Cerebellum (tissue), 4 donors: ENCODE measurements at places on chromosomes 11 and 22.

DNA sequence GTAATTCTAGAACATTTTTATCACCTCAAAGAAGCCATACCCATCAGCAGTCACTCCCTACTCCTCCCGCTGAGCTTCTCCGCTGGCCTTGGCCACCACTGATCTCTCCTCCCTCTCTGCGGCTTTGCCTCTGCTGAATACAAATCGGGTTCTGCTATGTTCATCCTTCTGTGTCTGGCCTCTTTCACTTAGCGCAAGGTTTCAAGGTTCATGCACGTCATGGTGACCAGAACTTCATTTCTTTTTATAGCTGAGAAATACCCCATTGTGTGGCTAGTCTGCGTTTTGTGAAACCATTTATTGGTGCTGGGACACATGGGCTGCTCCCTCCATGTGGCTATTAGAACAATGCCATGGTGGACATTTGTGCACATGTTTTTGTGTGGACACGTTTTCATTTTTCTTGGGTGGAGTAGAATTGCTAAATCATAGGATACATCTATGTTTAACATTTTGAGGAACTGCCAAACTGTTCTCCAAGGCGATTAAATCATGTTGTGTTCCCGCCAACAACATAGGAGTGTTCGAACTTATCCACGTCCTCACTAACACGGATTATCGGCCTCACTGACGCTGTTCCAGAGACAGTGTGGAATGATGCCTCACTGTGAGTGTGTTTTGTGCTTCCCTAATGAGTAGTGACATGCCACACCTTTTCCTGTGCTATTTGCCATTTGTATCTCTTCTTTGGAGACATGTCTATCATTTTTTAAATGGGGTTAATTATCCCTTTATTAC is 24.2 kb upstream of the KRTAP5-6 start:
- no peak for DNase-seq

DNA sequence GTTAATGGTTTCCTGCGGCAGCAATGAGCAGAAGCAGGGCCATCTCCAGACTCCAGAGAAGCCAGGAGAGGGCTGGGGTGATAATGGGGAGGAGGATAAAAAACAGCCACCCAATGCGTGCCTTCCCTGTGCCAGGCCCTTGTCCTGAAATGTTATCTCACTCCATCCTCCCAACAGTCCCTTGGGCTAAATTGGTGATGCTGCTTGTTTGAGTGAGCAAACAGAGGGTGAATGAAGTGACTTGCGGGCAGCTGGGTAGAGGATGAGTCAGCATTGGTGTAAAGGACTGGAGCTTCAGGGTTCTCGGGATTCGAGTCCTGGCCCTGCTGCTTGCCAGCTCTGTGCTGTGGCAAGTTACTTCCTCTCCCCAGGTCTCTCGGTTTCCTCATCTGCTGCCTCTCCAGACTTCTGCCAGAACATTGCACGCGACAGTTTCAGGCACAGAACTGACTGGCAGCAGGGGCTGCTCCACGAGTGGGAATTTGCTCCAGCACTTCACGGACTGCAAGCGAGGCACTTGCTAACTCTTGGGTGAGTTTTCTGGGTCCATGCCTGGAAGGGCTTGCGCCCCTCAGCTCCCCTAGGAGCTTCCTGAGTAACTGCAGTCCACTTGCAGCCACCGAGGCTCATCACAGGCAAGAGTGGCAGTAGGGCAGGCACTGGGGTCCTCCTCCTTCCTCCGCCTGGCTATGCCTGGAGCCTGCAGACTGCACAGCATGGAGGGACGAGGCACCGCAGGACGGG is at the start of gene P2RY6:
P2RY6 (plus strand) TSS at position 403 of the 744 bp plus-strand sequence. CDS start 24,181 bp downstream, outside the sequence.
- DNase-seq, result no peak

DNA sequence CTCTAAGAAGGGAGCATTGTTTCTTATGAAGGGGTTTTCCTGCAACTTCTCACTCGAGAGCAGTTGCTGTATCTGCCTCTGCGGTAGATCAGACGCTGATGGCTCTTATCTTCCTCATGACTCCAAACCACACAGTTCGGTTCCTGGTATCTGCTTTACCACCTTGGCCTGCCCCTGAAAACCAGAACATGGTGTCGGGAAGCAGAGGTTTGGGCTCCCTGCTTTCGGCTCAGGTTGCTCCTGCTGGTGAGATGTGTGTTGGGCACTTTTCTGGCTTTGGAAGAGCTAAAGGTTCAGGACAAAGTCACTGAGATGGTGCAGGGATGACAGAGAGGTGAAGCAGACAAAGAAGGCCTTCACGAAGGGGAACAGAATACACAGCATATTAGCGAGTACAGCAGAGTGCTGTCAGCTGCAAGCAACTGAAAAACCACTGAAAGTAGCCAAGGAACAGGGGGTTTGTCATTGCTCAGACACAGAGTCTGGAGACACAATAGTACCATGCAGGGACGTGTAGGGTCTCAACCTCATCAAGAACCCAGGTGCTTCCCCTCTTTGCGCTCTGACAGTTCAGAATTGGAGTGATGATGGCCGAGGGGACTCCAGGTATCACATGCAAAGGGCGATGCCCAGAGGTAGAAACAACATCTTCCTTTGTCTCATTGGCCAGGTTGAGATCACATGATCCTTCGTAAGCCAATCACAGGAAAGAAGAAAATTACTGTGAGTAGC is 11.9 kb upstream of the CSF2RB start:
- DNase-seq, result no peak

- no peak for DNase-seq
These were observed 5.9 kb upstream of the AMOTL1 start for GRCh38 chr11:94762208-94762607.

DNA sequence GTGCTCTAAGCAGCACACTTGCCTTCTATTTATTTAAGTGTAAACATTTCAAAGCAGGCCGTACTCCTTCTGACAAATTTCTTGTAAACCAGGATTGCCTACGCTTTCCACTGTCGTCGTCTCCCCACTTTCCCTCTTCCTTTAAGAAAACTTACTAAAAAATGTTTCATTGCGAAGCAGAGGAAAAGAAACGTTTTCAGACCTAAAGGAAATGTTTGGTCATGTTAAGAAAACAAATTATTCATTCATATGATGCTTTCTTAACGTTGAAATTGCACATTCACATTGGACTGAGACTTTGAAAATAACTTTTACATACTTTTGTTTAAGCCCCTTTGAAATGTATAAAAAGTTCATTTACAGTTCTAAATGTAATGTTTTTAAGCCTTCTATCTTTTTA is 106.0 kb downstream of the EMSY start:
- DNase-seq, result no peak

DNA sequence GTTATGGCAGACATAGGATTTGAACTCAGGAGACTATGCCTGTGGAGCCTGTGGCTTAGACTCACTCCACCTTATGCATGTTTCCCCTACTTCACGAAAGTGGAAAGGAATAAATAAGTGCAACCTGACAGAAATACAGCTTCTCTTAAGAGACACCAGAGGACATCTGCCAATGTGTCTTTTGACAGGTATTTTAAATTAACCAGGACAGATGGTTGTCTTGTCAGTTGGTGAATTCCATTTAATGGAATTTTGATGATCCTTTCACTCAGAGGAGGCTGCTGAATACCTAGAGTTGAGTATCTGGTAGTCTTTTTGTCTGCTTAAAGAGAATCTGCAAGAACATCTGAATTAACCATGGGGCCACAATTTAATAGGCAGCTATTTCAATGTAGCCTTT is 46.1 kb downstream of the NELL1 start:
- DNase-seq, result no peak

DNA sequence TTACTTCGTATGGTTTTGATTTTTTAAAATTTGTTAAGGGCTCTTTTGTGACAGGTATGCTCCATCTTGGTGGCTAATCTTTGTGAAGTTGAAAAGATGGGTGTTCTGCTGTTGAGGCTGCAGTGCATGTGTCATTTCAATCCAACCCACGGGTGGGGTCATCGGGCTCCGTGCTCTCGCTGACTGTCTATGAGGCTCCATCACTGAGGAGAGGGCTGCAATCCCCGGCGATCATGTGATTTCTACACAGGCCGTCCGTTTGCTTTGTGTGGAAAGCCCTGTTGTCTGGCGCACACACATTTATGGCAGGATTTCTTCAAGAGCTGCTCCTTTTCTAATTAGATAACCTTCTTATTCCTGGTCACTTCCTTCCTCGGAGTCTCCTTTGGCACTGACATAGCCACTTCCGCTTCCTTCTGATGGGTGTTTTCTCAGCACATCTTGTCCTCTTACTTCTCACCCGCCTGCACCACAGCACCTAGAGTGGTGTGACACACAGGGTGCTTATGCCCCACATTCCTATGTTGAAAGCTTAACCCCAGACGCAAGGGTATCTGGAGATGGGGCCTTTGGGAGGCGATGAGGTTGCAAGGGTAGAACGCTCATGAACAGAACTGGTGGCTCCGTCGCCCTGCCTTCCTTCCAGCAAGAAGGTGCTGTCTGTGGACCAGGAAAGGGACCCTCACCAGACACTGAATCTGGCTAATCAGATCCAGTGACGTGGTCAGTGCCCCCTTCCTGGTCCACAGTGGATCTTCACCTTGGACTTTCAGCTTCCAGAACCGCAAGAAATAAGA is 9.4 kb downstream of the MOB2 start:
- no peak for DNase-seq

DNA sequence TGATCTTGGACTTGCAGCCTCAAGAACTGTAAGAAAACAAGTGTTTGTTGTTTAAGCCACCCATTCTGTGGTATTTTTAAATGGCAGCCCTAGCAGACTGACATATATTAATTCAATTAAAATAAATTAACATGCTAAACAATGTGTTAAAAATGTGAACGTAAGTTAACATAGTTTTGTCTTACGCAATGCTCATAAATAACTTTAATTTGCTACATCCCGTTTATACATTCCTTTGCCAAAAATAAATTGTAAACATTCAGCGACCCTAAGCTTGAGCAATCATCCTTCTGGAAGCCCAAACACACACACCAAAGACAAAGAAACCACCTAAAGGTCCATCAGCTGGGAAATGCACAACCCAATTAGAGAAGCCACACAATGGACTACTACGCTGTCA is 70.4 kb downstream of the CELSR1 start:
- DNase-seq, result no peak

DNA sequence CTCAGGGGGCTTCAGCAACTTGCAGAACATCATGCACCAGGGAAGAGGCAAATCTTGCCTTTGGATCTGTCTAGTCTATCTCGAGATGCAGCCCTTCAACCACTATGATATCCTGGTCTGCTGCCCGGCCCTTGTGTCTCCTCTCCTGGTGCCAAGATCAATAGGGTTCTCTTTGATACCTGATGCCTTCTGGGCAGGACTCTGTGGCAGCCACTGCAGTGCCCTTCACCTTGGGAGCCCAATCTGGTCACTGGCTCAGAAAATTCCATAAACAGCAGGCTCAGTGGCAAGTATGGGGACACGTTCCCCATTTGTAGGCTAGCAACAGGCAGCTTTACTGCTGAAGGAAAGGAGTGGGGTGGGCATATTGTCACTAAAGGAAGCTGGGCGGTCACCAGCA is 23.4 kb downstream of the SYN3 start:
- DNase-seq, result no peak

DNA sequence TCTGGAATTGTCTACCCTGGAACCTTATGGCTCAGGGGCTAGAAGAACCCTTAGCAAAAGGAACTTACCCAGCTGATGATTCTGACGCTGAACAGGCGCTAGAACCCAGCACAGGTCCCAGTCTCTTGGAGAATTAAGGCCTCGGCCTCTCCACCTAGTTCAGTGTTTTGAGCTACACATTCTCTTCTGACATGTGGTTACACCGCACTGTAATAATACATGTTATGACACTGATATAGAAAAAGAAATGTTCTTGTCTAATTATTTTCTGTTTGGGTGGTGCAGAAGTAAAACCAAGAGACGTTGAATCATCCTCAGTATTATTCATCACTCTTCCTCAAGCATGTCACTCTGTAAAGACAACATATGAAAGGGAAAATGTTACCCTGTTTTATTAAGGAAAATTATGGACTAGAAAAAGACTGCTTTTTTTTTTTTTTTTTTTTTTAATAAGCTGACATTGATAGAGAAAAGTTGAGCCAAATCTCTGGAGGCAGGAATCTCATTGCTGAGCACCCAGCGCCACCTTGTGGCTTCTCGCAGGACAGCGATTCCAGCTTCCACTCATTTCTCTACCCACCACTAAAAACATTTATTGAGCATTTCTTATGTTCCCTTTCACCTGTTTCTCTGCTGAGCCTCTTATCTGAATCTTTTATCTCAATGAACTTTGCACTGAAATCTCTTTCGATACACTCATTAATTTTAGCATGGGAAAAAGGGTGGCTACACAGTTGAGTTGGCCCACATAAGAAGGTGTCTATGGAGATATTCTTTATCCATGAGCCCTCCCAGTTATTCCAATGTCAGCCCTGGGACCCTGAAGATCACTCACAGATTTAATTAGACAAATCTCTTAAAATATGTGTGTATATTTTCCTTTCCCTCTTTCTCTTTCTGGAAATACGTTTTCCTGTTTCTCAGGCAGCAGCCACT is 12.6 kb upstream of the APLNR start:
- DNase-seq, result peak; percentile 25

DNA sequence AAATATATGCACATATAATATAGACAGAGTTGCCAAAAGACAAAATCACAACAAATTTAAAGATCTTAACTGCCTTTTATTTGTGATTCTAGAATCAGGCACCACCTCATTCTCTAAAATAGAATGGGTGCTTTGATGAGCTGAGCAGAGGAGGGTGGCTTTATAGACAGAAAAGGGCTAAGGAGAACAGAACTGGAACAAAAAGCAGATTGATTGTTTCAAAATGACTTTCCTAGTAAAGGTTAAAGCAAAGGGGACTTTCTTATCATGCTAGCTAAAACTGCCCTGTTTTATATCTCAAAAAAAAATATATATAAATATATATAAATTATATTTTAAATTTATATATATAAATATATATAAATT is 287.6 kb downstream of the FAT3 start:
- DNase-seq, result no peak

- DNase-seq, result no peak
These were observed 22.5 kb downstream of the PRRG4 start for GRCh38 chr11:32852207-32852606.

- no peak for DNase-seq
These were observed 79.9 kb downstream of the DEUP1 start for GRCh38 chr11:93410441-93410840.

DNA sequence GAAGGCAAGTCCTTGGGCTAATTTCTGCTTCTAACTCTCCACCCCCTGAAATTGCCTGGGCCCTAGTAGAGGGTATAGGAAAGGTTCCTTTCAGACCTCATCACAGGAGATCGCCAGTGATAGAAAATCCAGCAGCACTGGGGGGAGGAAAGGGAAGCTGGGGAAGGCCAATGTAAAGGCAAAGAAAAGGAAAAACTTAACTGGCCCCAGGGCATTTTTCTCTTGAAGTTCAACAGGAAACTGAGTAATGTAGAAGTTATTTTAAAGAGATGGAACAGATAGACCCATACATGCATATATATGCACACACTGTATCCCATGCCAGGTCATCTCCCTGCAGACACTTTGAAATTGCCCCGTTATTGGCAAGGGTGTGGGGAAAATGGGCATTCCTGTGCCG is 134.0 kb downstream of the TRIM44 start:
- no peak for DNase-seq

DNA sequence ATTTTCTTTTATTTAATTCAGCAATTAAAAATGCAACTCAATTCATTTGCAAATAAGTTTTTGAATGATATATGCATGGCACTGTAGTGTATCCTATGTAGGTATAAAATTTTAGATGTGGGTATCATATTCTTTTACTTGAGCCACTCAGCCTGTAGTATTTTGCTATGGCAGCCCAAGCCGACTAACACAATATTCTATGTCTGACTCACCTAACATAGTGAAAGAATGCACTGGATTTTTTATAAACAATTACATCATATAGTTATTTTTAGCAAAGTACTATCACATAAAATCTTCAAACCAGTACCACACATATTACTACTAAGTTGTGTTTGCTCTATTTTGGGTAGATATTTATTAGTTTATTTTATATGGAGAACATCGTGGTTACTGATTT is 21.9 kb upstream of the GRIA4 start:
- no peak for DNase-seq
